ENCODE measurements at places on chromosomes 12 and 14.

DNA sequence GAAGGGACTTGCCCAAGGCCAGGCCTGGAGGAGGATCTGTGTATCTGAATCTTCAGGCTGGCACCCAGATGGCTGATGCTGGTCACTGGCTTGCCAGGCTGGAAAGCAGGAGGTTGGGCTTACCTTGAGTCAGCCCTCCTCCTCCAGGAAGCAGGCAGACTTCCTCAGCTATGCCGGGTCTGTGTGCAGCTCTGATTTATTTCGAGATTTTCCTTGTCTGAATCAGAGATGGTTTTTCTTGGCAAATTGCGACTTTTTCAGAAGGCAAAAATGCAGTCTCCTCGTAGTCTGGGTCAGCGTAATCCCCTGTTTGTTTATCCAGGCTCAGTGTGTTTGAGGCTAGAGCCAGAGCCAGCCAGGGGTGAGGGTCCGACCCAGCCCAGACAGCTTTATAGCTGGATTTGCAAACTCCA, 48.9 kb downstream of the SMOC1 start:
- DNase-seq, result no peak

- DNase-seq, result no peak
Observed at GRCh38 chr14:57567220-57567619, 73.6 kb upstream of the CCDC198 start.

GRCh38 chr14:101813833-101814232, 52.3 kb downstream of the PPP2R5C start:
- no peak for DNase-seq

DNA sequence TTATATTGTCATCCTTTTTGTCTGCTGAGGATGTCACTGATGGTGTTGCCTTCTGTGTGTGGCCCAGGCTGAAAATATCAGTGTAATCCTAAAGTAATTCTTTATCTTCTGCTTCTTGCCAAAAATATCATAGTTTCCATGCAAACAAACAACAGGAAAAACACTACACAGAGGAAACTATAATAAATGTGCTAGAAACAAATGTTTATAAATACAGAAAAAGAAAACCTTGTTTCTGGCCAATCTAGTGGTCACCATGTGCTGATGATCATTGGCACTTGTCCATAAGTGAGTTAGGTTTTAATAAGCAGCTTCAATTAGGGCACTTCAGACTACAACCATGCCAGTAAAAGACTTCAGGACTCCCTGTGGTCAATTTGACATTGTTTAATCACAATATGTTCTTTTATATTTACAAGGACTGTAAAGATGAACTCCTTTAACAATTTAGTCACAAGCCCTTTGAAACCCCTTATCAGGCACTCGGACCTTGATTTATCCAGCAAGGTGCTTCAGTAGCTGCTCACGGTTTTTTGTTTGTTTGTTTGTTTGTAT, 124.8 kb downstream of the TMTC3 start:
- peak; percentile 15 for DNase-seq

DNA sequence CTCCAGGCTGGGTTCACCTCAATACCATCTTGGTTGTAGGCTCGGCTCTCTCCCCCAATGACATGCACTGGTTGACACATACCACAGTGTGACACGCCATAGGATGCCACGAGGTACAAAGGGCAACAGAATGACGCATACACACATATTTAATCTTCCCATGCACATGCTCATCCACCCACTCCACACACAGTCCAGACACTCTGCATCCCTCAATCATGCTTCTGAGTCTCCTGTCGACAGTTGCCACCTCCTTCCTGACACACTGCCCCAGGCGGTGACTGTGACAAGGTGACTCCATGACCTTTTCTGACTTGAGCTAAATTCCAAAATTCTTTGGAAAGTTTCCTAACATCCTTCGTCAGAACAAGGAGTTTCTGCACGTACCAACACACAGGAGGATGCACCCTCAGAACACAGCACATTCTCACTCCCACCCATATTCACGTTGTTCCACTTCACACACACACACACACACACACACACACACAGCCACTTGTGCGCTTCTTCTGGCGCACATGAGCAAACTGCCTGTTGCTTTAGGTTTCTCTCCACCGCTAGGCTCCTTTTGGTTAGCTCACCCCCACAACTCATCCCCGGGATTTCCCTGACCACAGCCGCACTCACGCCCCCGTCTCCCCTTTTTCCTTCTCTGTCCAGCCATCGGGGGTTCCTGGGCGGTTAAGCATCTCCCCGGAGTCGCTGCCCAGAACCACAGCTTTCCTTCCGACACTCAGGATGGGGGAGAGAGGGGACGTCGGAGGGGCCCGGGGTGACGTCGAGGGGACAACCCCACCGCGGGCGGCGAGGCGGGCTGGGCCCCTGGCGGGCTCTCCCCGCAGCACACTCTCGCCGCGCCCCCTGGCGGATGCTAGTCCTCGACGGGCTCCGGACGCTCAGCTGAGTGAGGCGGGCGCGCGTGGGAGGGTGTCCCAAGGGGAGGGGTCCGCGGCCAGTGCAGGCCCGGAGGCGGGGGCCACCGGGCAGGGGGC, 536 bp upstream of the WNT1 start:
- DNase-seq, result no peak

DNA sequence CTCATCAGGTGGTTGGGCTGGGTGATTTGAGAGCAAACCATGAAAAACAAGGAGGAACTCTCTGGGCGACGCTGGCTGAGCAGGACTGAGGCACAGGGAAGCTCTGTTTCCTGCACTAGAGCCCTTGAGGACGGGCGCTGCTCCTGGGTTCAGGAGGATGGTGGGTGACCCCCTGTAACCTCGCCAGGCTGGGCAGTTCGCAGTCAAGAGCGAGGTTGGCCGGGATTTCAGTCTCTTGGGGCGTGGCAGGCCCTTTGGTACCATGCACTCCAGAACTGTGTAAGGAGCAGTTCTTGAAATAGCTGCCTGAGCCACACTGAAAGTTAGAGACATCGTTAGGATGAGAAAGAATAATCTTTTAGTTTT, 202.2 kb downstream of the TSPAN9 start:
- no peak for DNase-seq

DNA sequence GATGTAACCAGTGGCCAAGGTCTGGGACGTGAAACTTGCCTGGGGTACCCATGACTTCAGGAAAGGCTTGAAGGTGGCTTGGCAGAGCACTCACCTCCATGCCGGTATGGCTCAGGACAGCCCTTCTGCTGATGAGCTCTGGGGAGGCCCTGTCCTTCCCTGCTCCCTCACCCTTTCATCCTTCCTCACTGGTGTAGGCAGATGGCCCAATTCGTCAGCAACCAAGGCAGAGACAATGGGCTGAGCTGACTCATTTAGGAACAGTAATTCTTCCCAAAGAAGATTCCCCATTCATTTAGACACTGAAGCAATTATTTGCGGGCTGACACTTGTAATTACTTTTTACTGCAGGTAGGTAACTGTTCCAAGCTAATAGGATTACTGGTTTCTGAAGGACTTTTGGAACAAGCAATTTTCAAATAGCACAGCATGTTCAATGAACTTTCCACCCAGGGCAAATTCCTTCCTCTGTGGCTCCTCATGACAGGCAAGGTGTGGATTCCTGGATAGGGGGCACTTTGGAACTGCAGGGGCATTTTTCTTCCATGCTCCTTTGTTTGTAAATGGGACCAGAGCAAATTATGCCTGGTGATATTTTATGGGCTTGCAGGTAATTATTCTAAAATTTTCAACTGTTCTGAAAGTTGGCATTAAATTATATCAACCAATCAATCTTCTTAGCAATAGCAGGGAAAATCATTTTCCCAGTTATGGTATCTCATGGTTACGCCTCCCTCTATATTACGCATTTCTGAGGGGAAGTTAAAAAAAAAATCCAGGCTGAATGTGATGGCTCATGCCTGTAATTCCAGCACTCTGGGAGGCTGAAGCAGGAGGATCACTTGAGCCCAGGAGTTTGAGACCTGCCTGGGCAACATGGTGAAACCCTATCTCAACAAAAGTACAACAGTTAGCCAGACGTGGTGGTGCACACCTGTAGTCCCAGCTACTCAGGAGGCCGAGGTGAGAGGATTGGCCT, 24.1 kb upstream of the NRDE2 start:
- DNase-seq, result no peak

- DNase-seq, result no peak
Observed at GRCh38 chr14:37437490-37437889, 157.6 kb downstream of the FOXA1 start.

DNA sequence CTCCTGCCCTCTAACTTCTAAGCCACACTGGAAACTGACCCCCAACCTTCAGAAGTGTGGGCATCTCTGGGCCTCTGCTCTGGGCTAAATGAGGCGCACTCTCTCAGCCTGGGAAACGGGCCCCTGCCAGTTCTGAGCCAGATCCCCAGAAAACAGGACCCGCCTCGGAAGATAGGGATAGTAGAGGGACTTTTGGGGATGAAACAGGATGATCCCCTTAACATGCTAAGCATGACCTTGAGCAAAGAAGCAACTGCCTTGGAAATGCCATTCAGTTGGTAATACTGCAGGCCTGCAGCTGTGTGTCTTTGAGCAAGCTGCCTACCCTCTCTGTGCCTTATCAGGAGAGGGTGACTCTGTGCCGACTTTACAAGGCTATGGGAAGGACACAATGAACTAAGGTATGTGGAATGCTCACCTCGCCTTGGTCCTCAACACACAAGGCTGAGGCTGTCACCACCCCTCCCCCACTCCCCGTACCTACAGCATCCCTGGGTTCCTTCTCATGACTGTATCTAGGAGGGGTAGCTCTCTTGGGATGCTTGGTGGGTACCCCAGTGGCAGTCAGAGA, 54.0 kb downstream of the NCOR2 start:
- DNase-seq, result peak; percentile 39

GRCh38 chr12:1779783-1780182, 40.6 kb upstream of the LRTM2 start:
- peak; percentile 56 for DNase-seq

DNA sequence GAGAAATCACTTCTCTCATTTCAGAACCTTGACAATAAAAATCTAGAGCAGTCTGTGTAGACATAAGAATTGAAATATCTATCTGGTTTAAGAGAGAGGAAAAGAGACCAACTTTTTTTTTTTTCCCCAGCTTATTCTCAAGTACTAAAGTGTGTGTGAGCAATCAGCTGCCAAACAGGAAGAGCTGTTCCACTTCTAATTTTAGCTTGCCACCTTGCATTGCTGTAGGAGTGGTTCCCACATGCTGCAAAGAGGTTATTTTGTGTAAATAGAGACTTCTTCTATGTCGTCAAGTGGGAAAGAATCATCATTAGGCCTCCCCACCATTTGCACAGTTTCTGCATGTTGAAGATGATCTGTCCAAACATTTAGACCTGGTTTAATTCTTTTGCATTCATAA, 142.6 kb downstream of the NPAS3 start:
- DNase-seq, result no peak

GRCh38 chr12:38515912-38516311, 199.3 kb downstream of the ALG10B start:
- no peak for DNase-seq

GRCh38 chr12:9084417-9084816, 31.3 kb downstream of the A2M start:
- DNase-seq, result no peak

- DNase-seq, result no peak
Observed at GRCh38 chr12:50723865-50724264, 40.0 kb upstream of the ATF1 start.

DNA sequence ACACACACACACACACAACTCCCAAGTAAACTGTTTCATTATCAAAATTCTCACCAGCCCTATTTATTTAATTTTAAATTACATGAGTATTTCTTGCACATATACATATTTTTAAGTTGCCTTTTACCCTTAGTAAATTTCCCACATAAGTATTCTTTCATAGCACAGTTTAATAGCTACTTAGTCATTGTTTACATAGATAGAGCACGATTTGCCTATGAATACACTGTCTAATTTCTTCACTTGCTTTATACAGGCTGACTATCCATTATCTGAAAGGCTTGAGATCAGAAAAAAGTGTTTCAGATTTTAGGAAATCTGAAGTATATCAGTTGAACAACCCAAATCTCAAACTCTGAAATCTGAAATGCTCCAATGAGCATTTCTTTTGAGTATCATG, 30.9 kb downstream of the NIN start:
- no peak for DNase-seq

DNA sequence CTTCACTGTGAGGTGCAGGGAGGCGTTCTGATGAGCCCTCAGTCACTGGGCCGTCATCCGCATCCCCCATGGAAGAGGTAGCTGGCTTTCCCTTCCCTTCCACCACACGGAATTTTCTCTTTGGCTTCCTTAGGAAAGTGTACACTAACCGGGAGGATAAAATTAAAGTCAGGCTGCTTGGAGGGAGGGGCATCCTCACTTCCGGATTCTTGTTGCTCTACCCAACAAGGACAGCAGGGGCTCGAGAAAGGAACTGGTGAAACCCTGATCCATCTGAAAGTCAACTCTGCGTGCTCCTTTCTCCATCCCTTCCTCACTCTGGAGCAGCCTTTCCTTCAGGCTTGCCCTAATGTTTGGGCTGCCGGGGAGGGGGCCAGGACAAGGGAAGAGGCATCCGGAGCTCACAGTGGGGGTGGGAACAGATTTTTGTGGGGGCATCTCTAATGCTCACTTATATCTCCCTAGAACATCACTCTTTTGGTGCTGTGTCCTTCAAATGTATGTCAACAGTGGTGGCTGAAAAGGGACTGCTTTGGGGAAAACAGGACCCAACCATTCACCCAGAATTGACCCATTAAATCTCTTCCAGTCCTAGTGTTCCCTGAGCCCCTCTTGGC, 101.4 kb upstream of the FKBP4 start:
- DNase-seq, result no peak

GRCh38 chr14:103686831-103687485, 28.3 kb downstream of the XRCC3 start:
- no peak for DNase-seq

DNA sequence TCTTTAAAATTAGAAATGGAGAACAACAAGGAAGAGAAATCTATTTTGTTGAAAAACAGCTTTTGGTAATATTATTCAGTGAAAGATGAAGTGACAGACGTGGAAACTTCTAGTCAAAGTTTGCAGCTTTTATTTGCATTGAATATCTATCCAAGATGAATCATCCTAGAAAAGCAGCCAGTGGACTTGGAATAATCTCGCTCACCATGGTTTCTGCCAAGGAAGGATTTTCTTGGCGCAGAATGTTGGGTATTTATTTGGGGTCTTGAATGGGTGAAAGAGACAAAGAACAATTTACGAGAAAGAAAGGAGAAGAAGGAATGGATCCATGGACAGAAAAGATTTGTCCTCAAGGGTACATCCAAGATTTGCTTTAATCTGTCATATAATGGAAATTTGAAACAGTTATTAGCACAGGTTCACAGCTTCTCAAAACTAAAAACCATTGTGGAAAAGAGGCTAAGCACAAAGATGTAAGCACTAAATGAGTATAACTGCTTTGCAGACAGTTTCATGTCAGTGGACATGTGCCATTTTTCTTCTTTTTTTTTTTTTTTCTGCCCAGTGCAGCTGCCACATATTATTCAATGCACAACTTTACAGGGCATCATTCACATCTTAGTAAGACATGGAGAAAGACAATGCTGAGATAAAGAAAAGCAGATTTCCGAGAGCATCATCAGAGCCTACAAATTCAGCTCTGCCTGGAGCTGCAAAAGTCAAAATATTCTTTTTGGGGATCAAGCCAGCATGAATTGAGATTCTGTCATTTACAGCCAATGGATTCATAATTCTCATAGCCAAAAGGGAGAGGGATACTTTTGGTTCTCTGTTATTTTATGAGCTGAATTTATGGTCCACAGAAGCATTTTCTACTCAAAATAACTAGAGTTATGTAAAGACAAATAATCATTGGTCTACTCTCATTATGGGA, 333.7 kb downstream of the DAD1 start:
- no peak for DNase-seq

- DNase-seq, result no peak
Observed at GRCh38 chr14:59777006-59777579, 93.5 kb downstream of the RTN1 start.

- DNase-seq, result no peak
Observed at GRCh38 chr14:67620217-67620785, 581 bp downstream of the ARG2 start.
